ENCODE measurements at places on chromosomes 3 and 15. TPM values are rescaled to one million over a fixed set of nuclear protein-coding genes. Genes with fewer than 3 reads are reported as not detected.

Gene EPHB3
- total RNA-seq = 33.3 TPM

DNA sequence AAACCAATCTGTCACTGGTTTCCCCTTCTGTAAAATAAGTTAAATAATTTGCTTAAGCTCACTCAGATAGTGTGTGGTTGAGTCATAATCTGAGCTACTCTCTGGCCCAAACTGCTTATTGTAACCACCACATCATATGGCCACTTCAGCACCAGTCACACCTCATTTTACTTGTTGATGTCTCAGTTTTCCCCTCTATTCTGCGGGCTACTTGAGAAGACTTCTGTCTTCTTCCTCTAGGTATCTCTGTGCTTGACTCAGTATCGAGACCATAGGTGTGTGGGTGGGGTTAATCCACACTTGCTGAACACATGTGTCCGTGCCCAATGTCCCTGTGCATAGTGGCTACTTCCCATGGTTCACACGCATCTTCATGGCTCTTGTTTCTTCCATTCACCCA lies 32.9 kb downstream of the CRYGS start:
- no peak for DNase-seq

DNA sequence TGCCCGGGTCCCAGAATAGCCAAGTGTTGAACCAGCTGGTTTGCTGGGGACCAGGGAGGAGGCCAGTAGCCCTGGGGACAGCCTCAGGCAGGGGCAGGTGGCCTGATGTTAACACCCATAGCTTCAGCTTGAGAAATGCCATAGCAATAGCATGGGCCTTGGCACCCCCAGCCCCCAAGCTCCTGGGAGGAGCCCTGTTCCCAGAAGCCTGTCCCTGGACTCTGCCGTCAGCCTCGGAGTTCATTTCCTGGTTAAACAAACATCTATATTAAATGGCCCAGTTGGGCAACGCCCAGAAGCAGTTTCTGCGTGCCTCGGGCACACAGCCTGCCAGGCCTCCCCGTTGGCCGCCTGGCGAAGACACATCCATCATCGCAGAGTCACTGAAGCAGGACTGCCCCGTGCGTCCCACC lies 58.2 kb downstream of the FGD5 start:
- DNase-seq = peak; percentile 81

Gene GPR149
- 0.18 TPM for total RNA-seq

GRCh38 chr3:144840866-144841265 lies 869.2 kb downstream of the DIPK2A start:
- DNase-seq = no peak

DNA sequence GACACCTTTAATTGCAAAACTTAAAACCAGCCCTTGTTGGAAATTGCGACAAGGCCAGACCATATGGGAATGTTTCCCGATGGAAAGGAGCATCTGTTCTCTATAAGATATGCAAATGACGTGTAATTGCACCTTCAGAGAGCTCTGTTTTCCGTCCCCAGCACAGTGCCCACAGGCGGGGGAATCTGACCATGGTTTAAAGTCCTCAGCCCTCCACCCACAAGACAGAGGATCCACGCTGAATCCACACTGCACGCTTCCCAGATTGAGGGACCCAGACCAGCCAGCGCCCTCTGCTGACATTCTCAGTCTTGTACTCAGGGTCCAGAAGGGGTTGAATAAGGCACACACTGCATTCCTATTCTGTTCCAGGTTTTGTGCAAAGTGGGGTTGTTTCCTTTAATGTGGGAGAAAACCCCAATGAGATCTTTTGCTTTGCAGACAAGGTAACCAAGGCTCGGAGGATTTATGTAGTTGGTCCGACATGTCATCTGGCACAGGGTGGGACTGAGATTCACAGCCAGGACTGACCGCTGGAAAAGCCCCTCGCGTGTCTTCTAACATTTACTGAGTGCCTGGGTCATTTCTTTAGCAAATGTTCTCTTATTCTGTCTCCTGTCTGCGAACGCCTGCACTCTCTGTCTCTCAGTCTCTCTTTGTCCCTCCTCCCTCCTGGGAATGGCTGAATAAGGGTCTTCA lies 36.8 kb upstream of the KLHL25 start:
- DNase-seq = peak; percentile 82

- DNase-seq = no peak
Measured at GRCh38 chr3:27310688-27311087, 58.5 kb downstream of the NEK10 start.

Gene CCDC13
- 31.7 TPM for total RNA-seq

GRCh38 chr15:68488966-68489365 lies 57.0 kb upstream of the ITGA11 start:
- DNase-seq = no peak

- DNase-seq = no peak
Measured at GRCh38 chr15:68407141-68407885, 24.6 kb downstream of the ITGA11 start.

- DNase-seq = no peak
Measured at GRCh38 chr3:162168715-162169114, 672.1 kb downstream of the OTOL1 start.

Gene CP
- 2.8 TPM for total RNA-seq

DNA sequence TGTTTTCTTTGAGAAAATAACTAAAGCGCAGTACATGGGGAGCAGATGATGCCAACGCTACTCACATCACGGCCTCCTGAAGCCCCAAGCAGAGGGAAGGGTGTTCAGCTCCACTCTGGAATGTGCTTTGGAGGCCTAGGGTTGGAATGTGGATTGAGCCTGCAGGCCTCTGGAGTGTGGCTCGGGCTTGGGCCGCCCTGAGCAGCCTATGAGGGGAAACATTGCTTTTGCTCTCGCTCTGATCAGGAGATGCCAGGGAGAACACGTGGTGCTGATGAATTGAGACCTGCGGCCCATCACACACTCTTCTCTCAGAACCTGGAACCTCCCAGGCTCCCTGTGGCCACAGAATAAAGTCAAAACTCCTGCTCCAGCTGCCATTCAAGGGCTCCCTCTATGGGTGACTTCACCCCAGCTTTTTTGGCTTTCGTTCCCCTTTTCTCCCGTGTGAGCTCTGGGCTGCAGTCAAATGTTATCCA lies 23.3 kb downstream of the CCDC13 start:
- DNase-seq = peak; percentile 26

DNA sequence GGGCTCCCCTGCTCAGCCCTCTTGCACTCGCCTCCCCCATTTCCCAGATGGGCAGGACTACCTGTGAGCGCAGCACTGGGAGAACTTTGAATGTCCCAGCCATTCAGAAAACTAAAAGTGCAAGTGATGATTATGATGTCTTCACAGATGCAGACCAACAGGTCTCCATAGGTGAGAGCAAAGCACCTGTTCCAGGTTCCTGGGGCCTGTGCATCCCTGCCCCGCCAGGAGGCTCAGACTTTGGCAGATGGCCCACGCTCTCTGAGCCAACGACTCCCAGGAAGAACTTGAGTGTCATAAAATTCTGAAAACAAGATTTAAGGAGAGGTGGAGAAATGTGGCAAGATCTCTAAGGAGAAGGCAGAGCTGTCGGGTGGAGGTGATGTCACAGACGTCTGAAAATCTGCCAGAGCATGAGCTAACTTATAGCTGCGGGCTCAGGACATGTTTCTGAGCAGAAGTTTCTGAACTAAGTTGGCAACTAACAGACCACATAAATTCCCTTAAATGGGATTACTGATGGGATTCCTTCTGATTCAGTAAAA lies 110.8 kb upstream of the IGF1R start:
- DNase-seq = no peak

Gene SI
- total RNA-seq = not detected

- no peak for DNase-seq
Measured at GRCh38 chr3:138180375-138181029, 5.8 kb upstream of the DBR1 start.

Gene DUOX2
- total RNA-seq = 445 TPM

Gene AGBL1
- not detected for total RNA-seq

Gene ADAMTS17
- total RNA-seq = 6.4 TPM

DNA sequence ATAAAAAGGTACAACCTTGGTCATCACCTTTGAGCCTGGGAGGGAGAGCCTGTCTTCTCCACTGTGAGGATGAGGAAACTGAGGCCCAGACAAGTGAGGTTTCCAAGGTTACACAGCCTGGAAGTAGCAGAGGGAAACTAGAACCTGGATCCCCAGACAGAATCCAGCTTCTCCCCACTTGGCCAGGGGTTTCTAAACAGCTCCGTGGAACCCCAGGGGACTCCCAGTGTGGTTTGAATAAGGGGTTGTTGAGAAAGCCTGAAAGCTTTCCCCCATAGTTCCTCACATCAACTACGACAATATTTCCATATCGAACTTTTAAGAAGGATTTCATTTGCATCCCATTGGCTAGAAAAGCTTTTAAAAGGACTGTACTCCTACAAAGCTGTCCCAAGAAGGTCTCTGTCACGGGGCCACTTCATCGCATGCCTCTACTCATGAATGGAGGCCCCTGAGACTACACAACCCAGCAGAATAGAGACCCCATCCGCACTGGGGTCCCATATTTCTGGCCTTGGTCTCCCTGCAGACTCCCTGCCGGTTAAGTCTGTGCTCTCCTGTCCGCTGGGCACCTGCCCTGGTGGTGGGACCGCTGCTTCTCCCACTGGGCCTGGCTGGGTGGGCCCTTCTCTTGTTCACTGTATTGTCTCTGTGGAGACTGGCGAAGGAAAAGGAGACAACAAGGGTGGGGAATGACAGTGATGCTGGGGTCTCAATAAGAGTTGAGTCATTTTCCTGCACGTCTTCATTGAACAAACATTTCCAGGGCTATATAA lies 178.5 kb downstream of the SMAD6 start:
- no peak for DNase-seq

Gene PAQR5
- total RNA-seq = 37.9 TPM

DNA sequence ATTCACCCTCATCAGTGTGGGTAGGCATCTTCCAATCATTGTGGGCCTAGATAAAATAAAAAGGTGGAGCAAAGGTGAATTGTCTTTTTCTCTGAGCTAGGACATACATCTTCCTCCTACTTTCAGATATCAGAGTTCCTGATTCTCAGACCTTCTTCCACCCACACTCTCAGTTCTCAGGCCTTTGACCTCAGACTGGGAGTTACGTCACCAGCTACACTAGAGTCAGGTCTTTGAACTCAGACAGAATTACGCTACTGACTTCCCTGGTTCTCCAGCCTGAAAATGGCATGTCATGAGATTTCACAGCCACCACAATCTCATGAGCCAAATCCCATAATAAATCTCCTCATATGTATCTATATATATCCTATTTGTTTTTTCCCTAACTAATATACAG lies 39.0 kb downstream of the STRIT1 start:
- DNase-seq = no peak

GRCh38 chr3:117735481-117736101 lies 1026.0 kb downstream of the TUSC7 start:
- no peak for DNase-seq

DNA sequence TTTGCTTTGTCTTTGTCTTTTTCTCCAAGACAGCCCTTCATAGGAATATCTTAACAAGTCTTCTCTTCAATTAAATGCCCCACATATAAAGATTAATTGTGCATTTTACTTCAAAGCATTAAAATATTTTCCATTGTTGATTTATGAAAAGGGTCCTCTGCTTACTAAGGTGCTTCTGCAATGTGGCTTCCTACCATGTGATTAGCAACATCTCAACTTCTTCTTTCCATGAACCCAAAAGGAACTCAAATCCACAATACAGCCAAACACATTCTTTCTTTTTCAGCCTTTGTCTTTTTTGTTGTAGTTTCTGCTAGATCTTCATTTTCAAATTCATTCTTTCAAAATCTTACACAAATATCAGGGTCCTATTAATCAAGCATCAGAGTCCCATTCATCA lies 309.2 kb downstream of the NSUN3 start:
- no peak for DNase-seq

Gene MAGI1
- total RNA-seq = 146 TPM

DNA sequence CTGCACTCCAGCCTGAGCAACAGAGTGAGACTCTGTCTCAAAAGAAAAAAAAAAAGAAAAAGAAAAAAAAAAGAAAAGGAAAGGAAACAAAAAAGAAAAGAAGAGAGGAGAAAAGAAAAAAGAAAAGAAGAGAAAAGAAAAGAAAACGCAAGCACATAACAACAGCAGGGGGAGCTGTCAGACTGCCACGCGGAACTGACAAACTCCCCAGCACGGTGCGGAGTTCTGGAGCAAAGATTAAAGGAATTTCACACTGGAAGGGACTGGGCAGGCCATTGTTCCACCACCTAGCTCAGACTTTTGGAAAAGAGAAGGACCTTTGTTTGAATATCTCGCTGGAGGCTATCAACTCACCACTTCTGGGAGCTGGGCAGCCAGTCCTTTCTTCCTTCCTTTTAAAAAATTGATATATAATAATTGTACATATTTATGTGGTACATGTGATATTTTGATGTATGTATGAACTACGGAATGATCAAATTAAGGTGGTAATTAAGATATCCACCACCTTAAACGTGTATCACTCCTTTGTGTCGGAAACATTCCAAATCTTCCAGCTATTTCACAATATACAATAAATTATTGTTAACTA lies 40.5 kb downstream of the DPPA2 start:
- peak; percentile 28 for DNase-seq

Gene C3orf20
- total RNA-seq = not detected

Gene TIMP4
- 3.6 TPM for total RNA-seq

Gene GNAI2
- 211 TPM for total RNA-seq

DNA sequence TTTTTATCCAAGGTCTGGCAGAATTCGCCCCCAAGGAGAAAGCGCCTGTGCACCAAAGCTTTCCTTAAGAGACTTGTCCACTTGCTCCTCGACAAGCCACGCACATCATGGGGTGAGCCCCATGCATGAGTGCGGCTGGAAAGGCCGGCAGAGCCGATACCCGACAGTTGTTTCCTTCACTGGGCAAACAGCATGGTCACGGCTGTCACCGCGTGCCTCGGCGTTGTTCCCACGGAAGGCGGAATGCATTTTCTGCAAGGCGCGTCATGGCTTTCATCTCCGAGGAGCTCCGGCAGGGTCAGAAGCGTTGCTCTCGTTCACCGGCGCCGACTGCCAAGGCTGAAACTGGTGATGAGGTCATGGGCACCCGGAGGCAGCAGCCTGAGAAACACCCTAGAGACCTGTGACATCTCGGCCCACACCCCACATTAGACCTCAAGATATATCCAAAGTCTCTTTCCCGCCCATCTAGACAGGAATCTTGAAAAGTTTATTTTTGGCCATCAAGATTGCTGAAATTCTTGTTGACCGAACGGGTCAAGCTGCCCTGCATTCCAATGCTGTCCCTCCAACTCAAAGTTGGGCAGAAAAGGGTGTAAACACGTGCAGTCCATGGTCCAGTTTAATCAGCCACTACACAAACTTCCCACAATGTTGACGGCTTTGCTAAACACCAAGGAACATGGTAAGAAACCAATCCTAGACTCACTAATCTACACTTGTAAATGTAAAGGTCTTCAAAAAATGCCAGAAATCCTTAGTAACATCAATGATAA lies 604 bp upstream of the TJP1 start:
- DNase-seq = peak; percentile 88

DNA sequence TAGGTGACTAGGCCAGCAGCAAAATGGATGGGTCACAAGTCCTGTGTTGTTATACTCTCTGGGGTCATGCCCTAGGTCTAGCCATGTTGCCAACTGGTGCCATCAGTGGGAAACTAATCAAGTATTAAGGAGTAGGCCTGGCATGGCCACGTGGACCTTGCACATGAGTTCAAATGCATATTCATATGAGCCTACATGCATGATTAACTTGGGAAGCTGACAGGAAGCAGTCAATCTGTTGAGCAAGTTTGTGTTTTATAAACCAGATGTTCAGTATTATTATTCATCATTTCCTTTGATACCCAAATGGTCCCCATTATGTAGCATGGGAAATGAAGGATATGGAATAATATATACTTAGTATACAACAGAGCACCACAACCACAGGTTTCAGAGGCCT lies 95.0 kb downstream of the LRTM1 start:
- DNase-seq = no peak
